SK-N-SH treated with all-trans-retinoic acid at 6 μM for 48 hours (cell line): ENCODE measurements at places on chromosomes 16 and 17.
A peak's percentile ranks its signal among the peaks of the same experiment; 100 is the strongest.

GRCh38 chr17:40093580-40094201 lies 6.7 kb downstream of the NR1D1 start:
- ATAC-seq = no peak

- ATAC-seq = no peak
These were observed 28.1 kb downstream of the SRL start for GRCh38 chr16:4213737-4214136.

DNA sequence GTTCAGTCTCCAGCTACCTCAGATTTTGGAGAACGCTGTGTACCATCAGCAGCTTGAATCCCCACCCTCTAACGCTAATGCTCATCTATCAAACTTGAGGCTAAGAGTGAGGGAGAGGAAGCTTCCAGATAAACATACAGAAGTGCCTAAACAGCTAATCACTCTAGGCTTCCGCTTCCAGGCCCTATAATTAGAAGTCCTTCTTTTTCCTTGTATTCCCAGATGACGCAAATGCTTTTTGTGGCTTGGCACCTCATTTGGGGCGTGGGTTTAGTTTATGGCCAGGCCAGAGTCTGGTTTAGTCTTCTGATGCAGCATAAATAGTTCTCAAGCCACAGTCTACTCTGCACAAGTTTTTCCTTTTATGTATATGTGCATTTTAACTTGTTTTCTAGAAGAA lies 263.4 kb downstream of the BCAS3 start:
- no peak for ATAC-seq

GRCh38 chr17:30547778-30548573 lies 70.8 kb downstream of the GOSR1 start:
- ATAC-seq = no peak

DNA sequence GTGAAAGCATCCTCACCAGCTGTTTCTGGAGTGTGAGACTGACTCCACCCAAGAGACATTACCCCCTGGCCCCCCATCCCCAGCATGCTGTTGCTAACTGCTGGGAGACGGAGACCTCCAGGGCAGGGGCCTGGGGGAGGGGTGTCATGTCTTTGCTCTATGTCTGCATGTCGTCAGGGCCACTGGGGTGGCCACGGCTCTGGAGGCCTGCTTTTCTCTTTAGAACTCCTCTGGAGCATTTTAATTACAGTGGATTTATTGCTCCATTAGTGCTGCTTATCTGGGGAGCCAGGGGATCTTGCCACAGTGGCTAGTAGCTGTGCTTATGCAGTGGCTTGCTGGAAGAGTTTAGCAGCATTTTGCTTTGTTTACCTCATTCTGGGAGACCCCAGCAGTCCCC lies 32.3 kb downstream of the CLEC16A start:
- ATAC-seq = no peak; the same call in 2 of the 3 replicates

- ATAC-seq = no peak
These were observed 7.8 kb downstream of the HOXB1 start for GRCh38 chr17:48523010-48523409.

- ATAC-seq = no peak
These were observed 288.6 kb upstream of the CCL2 start for GRCh38 chr17:33966410-33967059.

- ATAC-seq = no peak; the same call in 2 of the 3 replicates
These were observed 488 bp downstream of the SPSB3 start for GRCh38 chr16:1781758-1782407.

- no peak; the same call in 2 of the 3 replicates for ATAC-seq
These were observed at the start of gene EME2 for GRCh38 chr16:1772362-1772907. TSS of gene EME2 (plus strand) at chr16:1772810. CDS start at chr16:1773228, 418 bp downstream.

DNA sequence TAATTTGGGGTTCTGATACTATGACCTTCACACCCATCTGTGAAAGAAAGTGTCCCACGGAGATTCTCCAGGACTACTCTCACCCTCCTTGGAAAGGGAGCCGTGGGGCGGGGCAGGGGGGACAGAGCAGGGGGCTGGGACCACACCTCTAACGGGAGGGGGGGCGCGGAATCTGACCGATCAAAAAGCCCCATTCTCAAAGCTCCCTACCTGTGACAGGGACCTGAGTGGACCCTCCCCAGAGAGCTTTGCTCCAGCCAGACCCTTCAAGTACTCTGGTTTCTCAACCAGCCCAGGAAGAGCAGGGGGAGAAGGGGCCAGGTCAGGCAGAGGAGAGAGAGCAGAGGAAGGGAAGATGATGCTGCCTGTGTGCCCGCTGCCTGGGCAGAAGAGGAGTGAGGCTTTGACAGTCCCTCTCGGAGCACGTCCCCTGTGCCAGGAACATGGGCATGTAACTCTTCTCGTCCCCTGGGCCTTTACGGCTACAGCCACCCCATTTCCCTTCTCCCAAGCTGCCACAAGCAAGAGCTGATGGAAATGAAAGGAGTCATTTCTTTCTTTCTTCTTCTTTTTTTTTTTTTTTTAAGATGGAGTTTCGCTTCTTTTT lies 682 bp downstream of the XAF1 start:
- no peak for ATAC-seq

GRCh38 chr17:14458724-14459123 lies 157.8 kb downstream of the HS3ST3B1 start:
- ATAC-seq = no peak

DNA sequence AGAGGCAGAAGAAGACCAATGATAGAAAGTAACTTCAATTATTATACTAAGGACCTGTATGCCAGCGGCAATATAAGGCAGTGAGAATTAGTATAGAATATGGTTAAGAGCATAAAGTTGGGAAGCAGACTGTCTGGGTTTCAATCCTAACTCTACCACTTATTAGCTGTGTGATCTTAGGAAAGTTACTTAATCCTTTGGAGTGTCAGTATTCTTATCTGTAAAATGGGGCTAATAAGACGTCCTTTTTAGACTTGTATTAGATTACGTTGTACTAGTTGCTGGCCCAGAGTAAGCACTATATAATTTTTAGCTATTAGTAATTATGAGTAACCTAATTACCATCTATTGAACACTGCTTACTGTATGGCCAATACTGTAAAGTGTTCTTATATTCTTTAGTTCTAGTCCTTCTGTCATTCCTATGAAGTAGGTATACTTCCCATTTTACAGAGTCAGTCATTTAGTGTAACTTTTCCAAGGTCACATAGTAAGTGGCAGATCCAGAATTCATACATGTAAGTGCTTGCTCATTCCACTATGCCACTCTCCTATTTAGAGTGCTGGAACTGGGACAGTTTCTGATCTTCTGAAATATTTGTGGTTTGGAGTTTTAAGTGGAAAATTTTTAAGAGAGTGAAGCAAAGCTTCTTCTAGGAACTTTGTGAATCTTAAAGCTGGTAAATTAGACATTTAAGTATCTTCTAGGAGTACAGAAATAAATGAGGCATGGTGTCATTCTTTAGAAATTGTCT lies 22.5 kb downstream of the HEATR9 start:
- no peak for ATAC-seq

DNA sequence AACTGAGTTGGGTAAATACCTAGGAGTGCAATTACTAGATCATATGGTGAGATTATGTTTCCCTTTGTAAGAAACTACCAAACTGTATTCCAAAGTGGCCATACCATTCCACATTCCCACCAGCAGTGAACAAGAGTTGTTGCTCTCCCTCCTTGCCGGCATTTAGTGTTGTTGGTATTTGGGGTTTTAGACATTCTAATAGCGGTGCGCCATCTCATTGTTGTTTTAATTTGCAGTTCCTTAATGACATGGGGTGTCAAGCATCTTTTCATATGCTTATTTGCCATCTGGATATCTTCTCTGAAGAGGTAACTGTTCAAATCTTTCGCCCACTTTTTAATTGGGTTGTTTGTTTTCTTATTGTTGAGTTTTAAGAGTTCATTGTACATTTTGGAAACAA lies 164.2 kb upstream of the LHX1 start:
- no peak for ATAC-seq

DNA sequence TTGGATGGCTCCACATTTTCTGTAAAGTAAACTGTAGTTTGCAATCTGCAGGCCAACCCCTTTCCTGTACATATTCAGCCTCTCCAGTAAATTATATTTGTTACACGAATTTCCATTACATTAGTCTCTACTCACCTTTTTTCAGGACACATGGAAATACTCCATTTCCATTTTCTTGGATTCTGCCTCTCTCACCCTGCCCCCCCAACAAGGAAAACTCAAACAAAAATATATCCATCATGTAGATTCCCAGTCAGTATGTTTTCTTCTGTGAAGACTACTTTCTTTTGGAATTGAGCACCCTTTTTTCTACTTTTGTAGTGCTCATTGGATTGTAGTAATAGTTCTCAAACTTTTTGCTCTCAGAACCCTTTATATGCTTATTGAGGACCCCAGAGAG lies 2.9 kb downstream of the PPM1D start:
- no peak for ATAC-seq

- ATAC-seq = no peak
These were observed 3.6 kb upstream of the USP7 start for GRCh38 chr16:8967132-8967821.

DNA sequence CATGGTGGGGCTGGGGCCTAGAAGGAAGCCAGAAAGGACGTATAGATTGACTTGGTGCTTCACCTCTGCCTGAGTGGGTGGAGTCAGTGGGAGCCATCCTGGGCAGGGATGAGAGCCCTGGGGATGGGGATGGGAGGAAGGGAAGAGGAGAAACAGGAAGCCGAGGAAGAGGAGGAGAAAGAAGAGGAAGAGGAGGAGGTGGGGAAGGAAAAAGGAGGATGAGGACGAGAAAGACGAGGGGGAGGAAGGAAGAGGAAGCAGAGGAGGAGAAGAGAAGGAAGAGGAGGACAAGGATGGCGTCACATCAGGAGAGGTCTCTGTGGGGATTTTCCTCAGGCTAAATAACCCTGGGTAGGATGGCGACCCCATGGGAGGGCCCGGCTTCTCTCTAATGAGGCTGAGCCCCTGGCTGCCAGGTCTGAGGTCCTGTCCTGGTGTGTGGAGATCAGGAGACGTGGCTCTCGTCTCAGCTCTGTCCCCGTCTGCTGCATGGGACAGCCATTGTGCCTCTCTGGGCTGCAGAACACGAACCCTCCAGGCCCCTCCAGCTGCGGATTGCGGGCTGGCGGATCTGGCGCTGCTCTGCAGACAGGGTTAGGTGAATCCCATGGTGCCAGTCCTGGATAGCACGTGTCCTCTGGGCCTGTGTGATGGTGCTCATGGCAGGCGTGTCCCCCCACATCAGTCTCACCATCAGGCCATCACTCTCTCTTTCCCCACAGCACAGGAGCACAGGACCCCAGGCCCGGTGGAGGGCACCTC lies 35.5 kb upstream of the MTSS2 start:
- no peak for ATAC-seq

DNA sequence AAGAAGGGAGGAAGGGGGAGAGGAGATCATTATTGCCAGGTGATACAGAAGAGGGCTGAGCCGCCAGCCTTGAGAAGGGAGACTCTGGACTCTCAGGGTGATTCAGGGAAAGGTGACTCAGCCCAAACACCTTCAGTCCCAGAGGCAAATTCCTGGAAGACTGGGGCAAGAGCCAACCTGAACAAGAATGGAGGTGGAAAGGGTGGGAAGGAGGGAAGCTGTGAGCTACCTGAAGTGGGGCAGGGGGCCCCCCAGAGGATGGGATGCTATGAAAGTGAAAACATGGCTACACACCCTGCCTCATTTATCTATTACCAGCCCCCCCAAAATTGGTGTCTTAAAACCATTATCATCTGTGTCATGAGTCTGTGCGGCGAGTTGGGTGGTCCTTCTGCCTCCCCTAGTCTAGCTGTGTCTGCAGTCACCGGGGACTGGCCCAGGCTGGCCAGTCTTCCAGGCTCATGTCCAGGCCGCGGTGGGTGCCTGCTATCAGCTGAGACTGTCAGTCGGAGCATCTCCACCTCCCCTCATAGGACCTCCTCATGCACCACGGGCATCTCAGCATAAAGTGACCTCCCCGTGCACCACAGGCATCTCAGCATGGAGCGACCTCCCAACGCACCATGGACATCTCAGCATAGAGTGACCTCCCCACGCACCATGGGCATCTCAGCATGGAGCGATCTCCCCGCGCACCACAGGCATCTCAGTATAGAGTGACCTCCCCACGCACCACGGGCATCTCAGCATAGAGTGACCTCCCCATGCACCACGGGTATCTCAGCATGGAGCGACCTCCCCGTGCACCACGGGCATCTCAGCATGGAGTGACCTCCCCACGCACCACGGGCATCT lies 3.2 kb upstream of the SLC47A2 start:
- ATAC-seq = no peak

DNA sequence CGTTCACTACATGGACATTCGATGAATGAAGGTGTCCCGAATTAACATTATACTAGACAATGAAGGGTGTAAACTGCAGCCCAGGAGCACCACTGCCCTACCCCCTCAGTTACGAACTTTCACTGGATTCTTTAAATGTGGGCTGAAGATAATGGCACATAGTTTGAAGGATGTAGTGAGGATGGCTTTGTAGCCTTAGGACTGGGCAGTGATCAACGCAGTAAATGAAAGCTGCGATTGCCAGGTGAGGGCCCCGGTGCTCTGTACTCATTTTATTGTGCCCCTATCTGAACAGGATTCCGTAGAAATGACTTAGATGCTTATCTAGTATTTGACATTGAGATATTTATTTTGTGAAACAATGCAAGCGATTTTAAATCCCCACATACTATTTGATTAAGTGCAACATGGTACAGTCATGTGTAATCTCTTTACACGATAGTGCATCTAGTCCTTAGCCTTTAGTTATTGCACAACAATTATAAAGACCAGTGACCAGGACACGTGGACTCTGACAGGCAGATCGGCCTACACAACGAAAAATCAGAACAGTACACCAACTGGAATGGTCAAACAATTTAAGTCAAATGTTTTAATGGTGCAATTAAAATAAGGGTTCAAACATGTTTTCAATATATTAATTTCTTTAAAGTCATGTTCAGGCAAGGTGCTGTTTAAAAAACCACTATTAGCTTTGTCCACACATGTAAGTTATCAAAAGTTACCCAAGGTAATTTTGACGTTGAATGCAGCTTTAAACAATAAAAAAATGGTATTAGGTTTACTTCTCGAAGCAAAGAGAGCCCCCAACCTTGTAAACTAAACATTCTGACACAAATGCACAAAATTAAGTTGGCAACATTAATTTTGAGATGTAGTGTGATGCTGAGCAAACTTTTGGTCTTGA lies 17.4 kb upstream of the ERN1 start:
- peak; percentile 6 for ATAC-seq

- ATAC-seq = no peak
These were observed 11.9 kb downstream of the SERPINF1 start for GRCh38 chr17:1773696-1774181.

DNA sequence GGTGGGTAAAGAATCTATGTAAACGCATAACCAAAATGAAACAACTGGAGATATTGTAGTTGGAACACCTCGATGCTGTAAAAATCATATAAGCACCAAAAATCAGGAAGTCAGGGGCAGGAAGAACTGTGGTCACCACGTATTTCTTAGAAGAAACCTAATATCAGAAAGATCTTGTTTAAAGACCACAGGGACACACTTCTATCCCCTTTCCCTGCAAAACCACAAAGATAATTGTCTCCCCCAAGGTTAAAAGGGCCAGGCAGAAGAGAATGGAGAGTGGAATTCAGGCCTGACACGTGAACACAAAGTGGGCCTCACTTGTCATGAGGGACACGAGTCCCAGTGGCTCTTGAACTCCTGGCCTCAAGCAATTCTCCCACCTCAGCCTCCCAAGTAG lies 68.1 kb downstream of the GSG1L start:
- no peak for ATAC-seq

- no peak for ATAC-seq
These were observed 31.3 kb downstream of the CD300LB start for GRCh38 chr17:74499992-74500391.
